ENCODE measurements at places on chromosomes 7 and 10. TPM values are rescaled to one million over a fixed set of nuclear protein-coding genes. Genes with fewer than 3 reads are reported as not detected.
A peak's percentile ranks its signal among the peaks of the same experiment; 100 is the strongest.

The MKX gene
- total RNA-seq, result 0.57 TPM

The NET1 gene
- 46.2 TPM for total RNA-seq

The HOXA9 gene
- 6.1 TPM for total RNA-seq

The LIPK gene
- total RNA-seq, result not detected

The ADAM22 gene
- 2.1 TPM for total RNA-seq

The ABCB4 gene
- not detected for total RNA-seq

- H3K4me1 ChIP-seq, result no peaks in the 10 kb centered on the region
- H3K36me3 ChIP-seq, result no peaks in the 10 kb centered on the region
- no peak overlapping the region for H3K27ac ChIP-seq
- no peak for DNase-seq
- H3K27me3 ChIP-seq, result no peaks in the 10 kb centered on the region
These were observed 131.5 kb upstream of the ACBD5 start for GRCh38 chr10:27372095-27372494.

GRCh38 chr7:30896783-30897637, 14.6 kb upstream of the AQP1 start:
- peaks cover 82% of the 10 kb centered on the region for H3K4me1 ChIP-seq
- DNase-seq, result no peak
- peaks cover 4% of the 10 kb centered on the region for H3K36me3 ChIP-seq
- no peaks in the 10 kb centered on the region for H3K27me3 ChIP-seq
- peak overlapping the region; percentile 2 for H3K4me3 ChIP-seq

- no peaks in the 10 kb centered on the region for H3K4me1 ChIP-seq
- H3K4me3 ChIP-seq, result no peak overlapping the region
- DNase-seq, result no peak
- no peak overlapping the region for H3K27ac ChIP-seq
- H3K27me3 ChIP-seq, result no peaks in the 10 kb centered on the region
- peaks cover 11% of the 10 kb centered on the region for H3K36me3 ChIP-seq
These were observed 15.4 kb downstream of the TFAM start for GRCh38 chr10:58400609-58401008.

GRCh38 chr7:43456200-43456599, 126.7 kb upstream of the STK17A start:
- no peak overlapping the region for H3K27ac ChIP-seq
- no peaks in the 10 kb centered on the region for H3K27me3 ChIP-seq
- peak; percentile 52 for DNase-seq
- no peak overlapping the region for H3K4me3 ChIP-seq

GRCh38 chr7:52925332-52925731, 110.1 kb upstream of the POM121L12 start:
- H3K27me3 ChIP-seq, result no peaks in the 10 kb centered on the region
- H3K4me1 ChIP-seq, result no peaks in the 10 kb centered on the region
- H3K27ac ChIP-seq, result no peak overlapping the region
- peak; percentile 27 for DNase-seq
- no peak overlapping the region for H3K4me3 ChIP-seq

DNA sequence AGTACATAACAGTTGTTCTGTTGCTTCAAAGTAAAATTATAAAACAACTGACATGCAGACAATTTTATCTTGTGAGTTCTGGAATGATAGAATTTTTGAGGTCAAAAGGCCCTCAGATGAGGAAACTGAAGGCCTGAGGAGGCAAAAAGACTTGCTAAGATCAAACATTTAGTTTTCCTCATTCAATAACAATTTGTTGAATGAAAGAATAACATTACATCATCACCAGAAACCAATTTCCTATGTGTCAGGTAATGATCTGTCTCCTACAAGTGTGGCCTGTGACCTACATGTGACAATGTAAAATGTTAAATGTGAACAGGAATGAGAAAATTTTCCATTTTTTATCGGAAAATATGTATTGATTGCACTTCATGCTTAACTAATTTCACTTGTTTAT, 16.6 kb upstream of the ASB4 start:
- H3K27ac ChIP-seq, result no peak overlapping the region
- no peaks in the 10 kb centered on the region for H3K36me3 ChIP-seq
- no peak for DNase-seq
- H3K4me1 ChIP-seq, result peaks cover 13% of the 10 kb centered on the region
- no peak overlapping the region for H3K4me3 ChIP-seq
- H3K27me3 ChIP-seq, result no peaks in the 10 kb centered on the region

DNA sequence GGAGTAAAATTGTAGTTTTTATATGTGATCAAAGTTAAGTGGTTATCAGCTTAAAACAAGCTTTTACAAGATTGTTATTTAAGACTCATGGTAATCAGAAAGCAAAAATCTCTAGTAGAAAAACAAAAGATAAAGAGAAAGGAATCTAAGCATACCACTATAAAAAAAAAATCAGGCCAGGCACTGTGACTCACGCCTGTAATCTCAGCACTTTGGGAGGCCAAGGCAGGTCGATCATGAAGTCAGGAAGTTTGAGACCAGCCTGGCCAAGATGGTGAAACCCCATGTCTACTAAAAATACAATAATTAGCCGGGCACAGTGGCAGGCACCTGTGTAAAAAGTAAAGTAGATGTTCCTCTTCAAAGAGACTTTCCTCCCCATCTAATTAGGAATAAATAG, 265.9 kb upstream of the NRP1 start:
- H3K4me1 ChIP-seq, result no peaks in the 10 kb centered on the region
- H3K36me3 ChIP-seq, result no peaks in the 10 kb centered on the region
- no peak overlapping the region for H3K4me3 ChIP-seq
- H3K27ac ChIP-seq, result no peak overlapping the region
- DNase-seq, result no peak

Measured in upper lobe of left lung (tissue), 6 donors.